ENCODE measurements at places on chromosomes 1 and 21.

DNA sequence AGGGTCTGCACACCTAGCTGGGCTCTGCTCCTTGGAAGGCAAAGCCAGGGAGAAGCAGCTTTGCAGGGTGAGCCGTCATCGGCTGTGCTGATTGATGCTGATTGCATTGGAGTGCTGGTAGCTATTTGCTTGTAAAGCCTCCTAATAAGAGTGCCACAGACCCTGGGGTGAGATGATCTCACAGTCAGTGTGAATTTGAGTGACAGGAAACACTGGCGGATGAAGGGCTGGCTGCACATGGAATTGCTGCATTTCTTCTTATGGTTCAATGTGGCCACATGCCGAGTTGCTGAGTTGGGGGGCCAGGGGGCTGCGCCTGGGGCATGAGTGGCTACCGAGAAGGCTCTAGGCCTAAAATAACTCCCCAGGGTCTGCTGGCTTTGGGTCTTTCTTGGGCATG lies 138.2 kb upstream of the CACNA1E start:
- no peak for DNase-seq

GRCh38 chr1:185719021-185719420 lies 15.2 kb upstream of the HMCN1 start:
- no peak for DNase-seq

- no peak for DNase-seq
These were observed 682 bp downstream of the SUCO start for GRCh38 chr1:172533513-172534151.

DNA sequence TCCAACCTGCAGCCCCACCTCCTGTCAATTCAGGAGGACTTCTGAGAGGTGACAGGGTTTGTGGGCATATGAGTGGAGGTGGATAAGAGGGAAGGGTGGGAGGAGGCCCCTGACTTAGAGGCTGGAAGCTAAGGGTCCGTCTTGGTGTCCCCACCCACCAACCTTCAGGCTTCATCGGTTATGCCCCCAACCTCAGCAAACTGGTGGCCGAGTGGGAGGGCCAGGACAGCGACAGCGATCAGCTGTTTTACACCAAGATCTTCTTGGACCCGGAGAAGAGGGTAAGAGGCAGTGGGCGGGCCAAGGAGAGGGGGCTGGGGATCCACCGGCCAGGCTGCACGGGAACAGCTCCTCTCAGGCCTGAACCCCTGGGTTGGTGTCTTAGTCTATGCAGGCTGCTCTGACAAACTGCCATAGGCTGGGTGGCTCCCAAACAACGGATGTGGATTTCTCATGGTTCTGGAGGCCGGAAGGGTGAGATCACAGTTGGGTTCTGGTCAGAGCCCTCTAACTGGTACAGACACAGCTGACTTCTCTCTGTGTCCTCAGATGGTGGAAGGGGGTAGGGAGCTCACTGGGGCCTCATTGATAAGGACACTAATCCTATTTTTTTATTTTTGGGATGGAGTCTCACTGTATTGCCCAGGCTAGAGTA lies 18.1 kb downstream of the PLOD1 start:
- DNase-seq = no peak

- DNase-seq = no peak
These were observed 92.1 kb downstream of the MAB21L3 start for GRCh38 chr1:116203181-116203723.

Measured in stimulated activated CD8-positive, alpha-beta memory T cell treated with anti-CD3 and anti-CD28 coated beads, Interleukin-4, amount 100 ng/mL, for 1 hour (primary cell).